ENCODE measurements at places on chromosomes 2 and 18. TPM values are rescaled to one million over a fixed set of nuclear protein-coding genes. Genes with fewer than 3 reads are reported as not detected.

GRCh38 chr2:10042301-10043161, 819 bp upstream of the KLF11 start:
- peak overlapping the region; percentile 88 for H3K27ac ChIP-seq
- peak overlapping the region; percentile 90 for H3K4me3 ChIP-seq
- H3K36me3 ChIP-seq = no peaks in the 10 kb centered on the region
- no peaks in the 10 kb centered on the region for H3K27me3 ChIP-seq
- DNase-seq = peak; percentile 26

- no peak overlapping the region for H3K27ac ChIP-seq
- no peaks in the 10 kb centered on the region for H3K4me1 ChIP-seq
- no peaks in the 10 kb centered on the region for H3K36me3 ChIP-seq
- no peak overlapping the region for H3K4me3 ChIP-seq
- DNase-seq = no peak
- H3K27me3 ChIP-seq = peaks cover 9% of the 10 kb centered on the region
Measured at GRCh38 chr2:178873912-178874311, 66.7 kb upstream of the TTN start.

- no peak for DNase-seq
- no peaks in the 10 kb centered on the region for H3K36me3 ChIP-seq
- H3K4me1 ChIP-seq = no peaks in the 10 kb centered on the region
- H3K27ac ChIP-seq = no peak overlapping the region
- H3K27me3 ChIP-seq = no peaks in the 10 kb centered on the region
Measured at GRCh38 chr18:34126121-34126520, 98.6 kb downstream of the NOL4 start.

DNA sequence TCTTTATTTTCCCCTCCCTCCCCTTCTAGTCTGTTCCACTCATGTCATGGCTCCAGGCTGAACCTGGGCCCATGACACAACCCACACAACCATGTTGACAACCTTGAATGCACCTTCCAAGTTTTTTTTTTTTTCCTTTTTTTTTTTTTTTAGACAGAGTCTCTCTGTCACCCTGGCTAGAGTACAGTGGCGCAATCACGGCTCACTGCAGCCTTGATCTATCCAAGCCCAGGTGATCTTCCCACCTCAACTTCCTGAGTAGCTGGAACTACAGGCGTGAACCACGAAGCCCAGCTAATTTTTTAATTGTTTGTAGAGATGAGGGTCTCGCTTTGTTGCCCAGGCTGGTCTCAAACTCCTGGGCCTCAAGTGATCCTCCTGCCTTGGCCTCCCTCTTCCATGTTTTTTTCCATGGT, 21.9 kb upstream of the ROCK2 start:
- H3K36me3 ChIP-seq = peaks cover 2% of the 10 kb centered on the region
- DNase-seq = no peak
- no peak overlapping the region for H3K4me3 ChIP-seq
- peaks cover 4% of the 10 kb centered on the region for H3K4me1 ChIP-seq
- peaks cover 26% of the 10 kb centered on the region for H3K27me3 ChIP-seq

GRCh38 chr2:170820757-170821530, 4.3 kb downstream of the GAD1 start:
- H3K27ac ChIP-seq = no peak overlapping the region
- peaks cover 13% of the 10 kb centered on the region for H3K36me3 ChIP-seq
- H3K27me3 ChIP-seq = peaks cover 81% of the 10 kb centered on the region
- H3K4me3 ChIP-seq = peak overlapping the region; percentile 89

GRCh38 chr18:10116574-10116973, 202.8 kb downstream of the VAPA start:
- no peak overlapping the region for H3K4me3 ChIP-seq
- no peaks in the 10 kb centered on the region for H3K4me1 ChIP-seq
- H3K27ac ChIP-seq = no peak overlapping the region
- peaks cover 19% of the 10 kb centered on the region for H3K27me3 ChIP-seq
- DNase-seq = no peak

DNA sequence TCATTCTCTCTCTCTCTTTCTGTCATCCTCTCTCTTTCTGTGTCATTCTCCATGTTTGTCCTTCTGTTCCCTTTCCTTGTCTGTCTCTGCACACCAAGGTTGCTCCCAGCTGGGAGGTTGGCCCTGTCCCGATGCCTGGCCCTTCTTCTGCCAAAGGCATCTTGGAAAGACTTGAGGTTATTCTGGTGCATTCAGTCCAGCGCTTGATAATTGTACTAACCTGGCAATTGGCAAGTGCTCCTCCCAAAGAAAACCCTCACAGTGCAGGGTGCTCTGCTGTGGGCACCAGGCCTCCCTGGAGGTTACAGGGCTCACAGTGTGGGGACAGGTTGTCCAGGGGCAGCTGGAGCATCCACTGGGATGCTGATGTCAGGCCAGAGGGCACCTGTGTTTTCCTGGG, 95.4 kb downstream of the GLI2 start:
- H3K27me3 ChIP-seq = peaks cover 14% of the 10 kb centered on the region
- peaks cover 4% of the 10 kb centered on the region for H3K4me1 ChIP-seq
- H3K36me3 ChIP-seq = peaks cover 4% of the 10 kb centered on the region
- no peak overlapping the region for H3K4me3 ChIP-seq
- DNase-seq = no peak

- DNase-seq = no peak
- no peak overlapping the region for H3K4me3 ChIP-seq
- H3K36me3 ChIP-seq = no peaks in the 10 kb centered on the region
Measured at GRCh38 chr18:28884304-28884703, 707.4 kb upstream of the CDH2 start.

DNA sequence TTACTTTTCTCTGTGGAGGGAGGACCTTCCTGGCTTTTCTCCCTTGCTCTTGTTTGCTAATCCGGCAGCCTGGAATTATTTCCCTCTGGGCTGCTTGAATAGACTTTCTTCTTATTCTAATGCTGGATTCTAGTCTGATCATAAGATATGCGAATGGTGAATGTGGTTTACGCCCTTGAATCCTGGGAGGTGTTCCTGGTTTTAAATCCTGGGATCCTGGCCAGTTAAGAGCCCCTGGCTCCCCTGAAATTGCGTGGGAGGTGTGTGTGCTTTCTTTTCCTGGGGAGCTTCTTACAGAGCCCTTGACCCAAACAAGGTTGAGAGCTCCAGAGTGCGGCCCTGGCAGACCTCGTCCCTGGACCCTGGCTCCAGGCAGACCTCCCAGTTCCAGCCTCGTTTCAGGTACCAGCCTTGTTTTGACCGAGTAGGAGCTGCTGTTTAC, 2.8 kb downstream of the SH3BP4 start:
- H3K4me3 ChIP-seq = no peak overlapping the region
- H3K4me1 ChIP-seq = peaks cover 5% of the 10 kb centered on the region
- DNase-seq = no peak
- no peak overlapping the region for H3K27ac ChIP-seq
- peaks cover 70% of the 10 kb centered on the region for H3K27me3 ChIP-seq

- no peak for DNase-seq
- H3K27ac ChIP-seq = no peak overlapping the region
- no peaks in the 10 kb centered on the region for H3K27me3 ChIP-seq
- H3K36me3 ChIP-seq = no peaks in the 10 kb centered on the region
Measured at GRCh38 chr18:57931038-57931437, 113.0 kb upstream of the NEDD4L start.

DNA sequence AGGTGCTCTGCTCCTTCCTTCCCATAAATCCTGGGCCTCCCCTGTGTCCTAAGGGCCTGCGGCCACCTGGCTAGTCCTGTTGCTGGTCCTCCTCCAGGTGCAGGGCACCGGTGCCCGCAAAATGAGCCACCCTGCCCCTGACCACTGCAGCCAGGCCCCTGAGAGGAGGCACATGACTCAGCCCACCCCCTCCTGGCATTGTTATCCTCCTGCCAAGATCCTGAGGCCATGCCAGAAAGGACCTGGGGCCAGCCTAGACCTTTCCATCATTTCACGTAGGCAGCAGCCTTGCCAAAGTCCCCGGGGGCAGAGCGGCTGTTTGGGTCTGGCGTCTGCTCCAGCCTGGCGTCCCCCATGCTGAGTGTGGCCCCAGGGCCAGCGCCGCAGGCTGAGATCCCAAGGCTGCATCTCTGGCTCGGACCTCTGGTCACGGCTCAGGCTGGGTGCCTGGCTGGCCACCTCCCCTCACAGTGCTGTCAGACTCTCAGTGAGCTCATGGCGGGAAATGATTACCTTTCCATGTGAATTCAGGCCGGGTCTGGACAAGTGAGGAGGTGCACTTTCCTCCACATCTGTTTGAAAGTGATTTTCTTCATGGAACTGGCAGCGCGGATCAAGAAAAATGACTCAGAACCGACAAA, 81.0 kb downstream of the NDUFA10 start:
- H3K27me3 ChIP-seq = no peaks in the 10 kb centered on the region
- DNase-seq = no peak
- H3K36me3 ChIP-seq = peaks cover 2% of the 10 kb centered on the region
- H3K4me3 ChIP-seq = no peak overlapping the region
- peaks cover 12% of the 10 kb centered on the region for H3K4me1 ChIP-seq
- H3K27ac ChIP-seq = no peak overlapping the region

GRCh38 chr2:81002906-81003305, 698.4 kb upstream of the LRRTM1 start:
- H3K27ac ChIP-seq = no peak overlapping the region
- no peaks in the 10 kb centered on the region for H3K4me1 ChIP-seq
- no peaks in the 10 kb centered on the region for H3K36me3 ChIP-seq
- H3K27me3 ChIP-seq = no peaks in the 10 kb centered on the region

DNA sequence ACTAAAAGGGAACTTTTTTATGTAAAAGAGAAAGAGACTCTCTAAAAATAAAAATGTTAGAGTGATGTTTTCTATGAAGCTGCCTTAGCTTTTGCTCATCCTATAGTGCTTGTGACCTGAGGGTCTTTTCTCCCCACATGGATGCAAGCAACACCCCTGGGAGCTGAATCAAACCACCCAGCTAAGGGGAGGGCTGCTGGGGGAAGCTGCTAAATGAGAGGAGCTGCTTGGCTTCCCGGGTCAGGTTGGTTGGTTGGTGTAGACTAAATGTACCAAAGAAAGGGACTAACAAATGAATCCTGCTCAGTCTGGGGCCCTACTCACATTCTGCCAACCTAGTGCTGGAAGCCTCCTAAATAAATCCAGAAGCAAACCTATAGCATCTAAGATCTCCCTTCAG, 35.0 kb downstream of the AFF3 start:
- DNase-seq = no peak
- peaks cover 40% of the 10 kb centered on the region for H3K27me3 ChIP-seq
- peaks cover 3% of the 10 kb centered on the region for H3K4me1 ChIP-seq

DNA sequence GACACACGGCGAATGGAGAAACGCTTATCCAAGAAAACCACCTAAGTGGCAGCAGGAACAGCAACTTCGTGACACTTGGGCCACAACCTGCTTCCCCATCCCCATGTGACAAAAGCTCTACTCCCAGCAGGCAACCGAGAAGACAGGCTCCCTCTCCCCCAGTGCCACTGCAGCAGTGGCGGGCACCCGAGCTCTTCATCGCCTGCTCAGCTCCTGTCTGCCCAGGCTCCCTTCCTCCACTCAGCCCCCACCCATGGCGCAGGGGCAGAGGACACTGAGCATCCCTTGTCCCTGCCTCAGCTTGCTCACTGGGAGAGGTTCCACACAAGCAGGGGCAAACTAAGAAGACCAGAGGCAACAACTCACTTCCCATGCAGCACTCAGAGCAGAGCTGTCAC, 22.9 kb downstream of the SLC66A2 start:
- no peaks in the 10 kb centered on the region for H3K4me1 ChIP-seq
- H3K36me3 ChIP-seq = peaks cover 5% of the 10 kb centered on the region
- H3K27ac ChIP-seq = no peak overlapping the region
- no peak for DNase-seq
- no peaks in the 10 kb centered on the region for H3K27me3 ChIP-seq
- H3K4me3 ChIP-seq = no peak overlapping the region

DNA sequence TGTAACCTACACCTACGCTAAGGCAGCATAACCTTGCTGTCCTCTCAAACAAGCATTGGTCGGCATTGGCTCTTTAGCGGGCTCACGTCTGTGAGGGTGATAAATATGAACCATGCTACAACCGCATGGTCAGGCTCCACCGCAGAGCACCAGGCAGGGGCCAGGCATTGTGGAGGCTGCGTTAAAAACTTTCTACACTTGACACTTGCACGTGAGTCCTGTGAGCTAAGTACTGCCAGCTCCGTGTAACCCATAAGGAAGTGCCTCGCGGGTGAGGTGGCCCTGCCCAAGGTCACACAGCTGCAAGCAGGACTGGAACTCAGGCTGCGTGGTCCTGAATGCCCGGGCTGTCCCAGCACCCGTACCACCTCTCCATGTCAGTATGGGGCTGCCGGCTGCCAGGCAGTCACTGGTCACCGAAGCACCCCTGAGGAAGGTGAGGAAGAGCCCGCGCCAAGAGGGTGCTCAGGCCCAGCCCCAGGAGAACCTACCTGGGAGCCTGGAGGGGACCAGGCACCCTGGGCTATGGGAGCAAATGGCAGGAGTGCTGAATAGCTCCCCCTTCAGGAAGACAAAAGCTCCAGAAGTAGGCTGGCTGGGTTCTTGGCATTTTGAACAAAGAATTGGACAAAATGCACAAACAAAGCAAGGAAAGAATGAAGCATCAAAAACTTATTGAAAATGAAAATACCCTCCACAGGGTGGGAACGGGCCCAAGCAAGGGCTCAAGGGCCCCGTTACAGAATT, 271.1 kb upstream of the RAB6C start:
- H3K27ac ChIP-seq = no peak overlapping the region
- no peaks in the 10 kb centered on the region for H3K4me1 ChIP-seq
- H3K27me3 ChIP-seq = no peaks in the 10 kb centered on the region
- no peaks in the 10 kb centered on the region for H3K36me3 ChIP-seq
- no peak for DNase-seq

- no peaks in the 10 kb centered on the region for H3K36me3 ChIP-seq
- H3K27me3 ChIP-seq = no peaks in the 10 kb centered on the region
- no peak overlapping the region for H3K4me3 ChIP-seq
Measured at GRCh38 chr2:80111185-80111584, 193.4 kb downstream of the LRRTM1 start.

GRCh38 chr2:219661197-219661954, 33.9 kb downstream of the SLC4A3 start:
- no peak for DNase-seq
- no peak overlapping the region for H3K4me3 ChIP-seq
- H3K27me3 ChIP-seq = peaks cover 30% of the 10 kb centered on the region
- H3K4me1 ChIP-seq = no peaks in the 10 kb centered on the region
- H3K27ac ChIP-seq = no peak overlapping the region

- H3K4me1 ChIP-seq = peaks cover 6% of the 10 kb centered on the region
- no peak overlapping the region for H3K4me3 ChIP-seq
- no peak overlapping the region for H3K27ac ChIP-seq
- H3K27me3 ChIP-seq = peaks cover 71% of the 10 kb centered on the region
Measured at GRCh38 chr2:217948351-217948791, 54.4 kb downstream of the TNS1 start.

- H3K4me1 ChIP-seq = peaks cover 3% of the 10 kb centered on the region
- no peaks in the 10 kb centered on the region for H3K36me3 ChIP-seq
- DNase-seq = no peak
- no peaks in the 10 kb centered on the region for H3K27me3 ChIP-seq
- no peak overlapping the region for H3K4me3 ChIP-seq
Measured at GRCh38 chr2:25697559-25698341, 24.4 kb upstream of the DTNB start.

GRCh38 chr2:28063492-28063962, 173.0 kb downstream of the BABAM2 start:
- peaks cover 4% of the 10 kb centered on the region for H3K36me3 ChIP-seq
- H3K27me3 ChIP-seq = no peaks in the 10 kb centered on the region
- peaks cover 2% of the 10 kb centered on the region for H3K4me1 ChIP-seq

LIPG gene
- total RNA-seq = not detected

ANKRD23 gene
- total RNA-seq = 11.2 TPM

RIOK3 gene
- total RNA-seq = 103 TPM

KCNJ3 gene
- total RNA-seq = not detected

GAL3ST2 gene
- 2.2 TPM for total RNA-seq

RIT2 gene
- not detected for total RNA-seq

SMARCAL1 gene
- total RNA-seq = 14.0 TPM

RNF144A gene
- total RNA-seq = 21.4 TPM

EML6 gene
- total RNA-seq = 2.2 TPM

EFHD1 gene
- total RNA-seq = 1.8 TPM

WDPCP gene
- total RNA-seq = 11.6 TPM

Data from T-helper 17 cell (primary cell).